ENCODE measurements at places on chromosomes 5 and 9. TPM values are rescaled to one million over a fixed set of nuclear protein-coding genes. Genes with fewer than 3 reads are reported as not detected.

LHX2 gene
- not detected for total RNA-seq

DNA sequence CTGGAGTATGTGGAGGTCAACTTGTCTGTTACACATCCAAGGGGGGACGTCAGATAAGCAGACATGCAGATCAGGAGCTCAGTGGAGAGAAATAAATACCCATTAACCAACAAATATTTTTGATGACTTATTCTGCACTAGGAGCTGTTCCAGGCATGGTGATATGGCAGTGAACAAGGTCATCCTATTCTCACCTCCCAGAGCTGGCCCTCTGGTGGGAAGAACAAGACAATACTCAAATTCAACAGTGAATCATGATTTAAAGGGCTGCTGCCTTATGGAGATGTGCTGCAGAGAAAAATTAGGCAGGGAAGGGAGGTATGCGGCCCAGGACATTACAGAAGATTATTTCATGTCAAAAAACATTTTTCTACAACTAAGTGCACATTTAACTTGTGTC, 36.5 kb downstream of the SYK start:
- DNase-seq = no peak
- H3K27ac ChIP-seq = no peak overlapping the region
- H3K4me3 ChIP-seq = no peak overlapping the region
- H3K36me3 ChIP-seq = no peaks in the 10 kb centered on the region
- no peaks in the 10 kb centered on the region for H3K27me3 ChIP-seq

GRCh38 chr5:109099081-109099480, 310.7 kb downstream of the PJA2 start:
- no peaks in the 10 kb centered on the region for H3K4me1 ChIP-seq
- DNase-seq = no peak
- H3K4me3 ChIP-seq = no peak overlapping the region
- peaks cover 1% of the 10 kb centered on the region for H3K36me3 ChIP-seq
- H3K27me3 ChIP-seq = no peaks in the 10 kb centered on the region

DNA sequence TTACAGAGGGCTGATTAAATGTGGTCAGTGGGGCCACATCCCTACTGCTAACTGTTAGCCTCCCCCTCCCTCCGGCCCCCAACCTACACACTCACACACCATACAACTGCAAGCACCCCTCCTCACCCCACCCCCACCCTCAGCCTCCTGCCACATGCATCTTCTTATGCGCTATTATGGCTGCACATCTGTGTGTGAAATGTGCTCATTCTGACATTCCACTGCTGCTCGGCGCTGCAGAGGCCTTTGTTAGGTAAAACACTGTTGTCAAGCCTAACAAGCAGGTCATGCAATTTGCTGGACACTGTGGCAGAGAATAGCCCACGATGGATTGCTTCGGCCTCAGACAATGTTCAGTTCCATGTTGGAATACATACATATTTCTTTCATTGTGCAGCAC, 173.6 kb downstream of the NR2F1-AS1 start:
- no peak for DNase-seq
- no peak overlapping the region for H3K27ac ChIP-seq
- no peaks in the 10 kb centered on the region for H3K27me3 ChIP-seq
- no peaks in the 10 kb centered on the region for H3K36me3 ChIP-seq

All from HepG2 (cell line).